ENCODE measurements at places on chromosomes 1 and 21. TPM values are rescaled to one million over a fixed set of nuclear protein-coding genes. Genes with fewer than 3 reads are reported as not detected.

TEX38 gene
- not detected for total RNA-seq

PPP1R8 gene
- 33.7 TPM for total RNA-seq

EFHD2 gene
- 197 TPM for total RNA-seq

FAM167B gene
- 5.5 TPM for total RNA-seq

C2CD2 gene
- total RNA-seq, result 17.8 TPM

LYSMD1 gene
- total RNA-seq, result 10.0 TPM

KCNH1 gene
- total RNA-seq, result 0.81 TPM

PKLR gene
- 2.0 TPM for total RNA-seq

TRABD2B gene
- total RNA-seq, result 0.35 TPM

RNU1-4 gene
- 2,195 TPM for total RNA-seq

RORC gene
- 17.7 TPM for total RNA-seq

HSD3B2 gene
- 14.7 TPM for total RNA-seq

CXADR gene
- 85.4 TPM for total RNA-seq
